ENCODE measurements at places on chromosomes 12 and 14. TPM values are rescaled to one million over a fixed set of nuclear protein-coding genes. Genes with fewer than 3 reads are reported as not detected.

Gene CCDC175
- total RNA-seq: not detected

Gene ZC2HC1C
- 1.8 TPM for total RNA-seq

Gene ATG101
- total RNA-seq: 34.9 TPM

Gene OR6C2
- total RNA-seq: not detected

Gene DUSP16
- total RNA-seq: 37.3 TPM

Gene DBX2
- total RNA-seq: not detected

Gene SPIC
- total RNA-seq: not detected

Gene MIP
- total RNA-seq: not detected

Gene VRK1
- total RNA-seq: 68.9 TPM

Gene USP5
- total RNA-seq: 138 TPM

Gene GPD1
- 0.41 TPM for total RNA-seq

Gene SERPINA1
- 0.16 TPM for total RNA-seq

Gene ACSS3
- not detected for total RNA-seq

Gene KCNC2
- total RNA-seq: not detected

Gene SAMD4A
- total RNA-seq: 0.59 TPM

Gene FIGNL2
- total RNA-seq: 0.25 TPM

Gene CPNE6
- not detected for total RNA-seq

Gene KCNA1
- not detected for total RNA-seq

Gene TMEM63C
- 0.80 TPM for total RNA-seq

Gene MEG3
- total RNA-seq: not detected

All from T-helper 2 cell treated with Interferon-gamma antibody and Interleukin-4, amounts not matched to agents 100 ng/mL and 5 ng/mL, for 36 hours (primary cell).